Subcutaneous adipose tissue (tissue), 4 donors: ENCODE measurements at places on chromosomes 4 and X. TPM values are rescaled to one million over a fixed set of nuclear protein-coding genes. Genes with fewer than 3 reads are reported as not detected.

VCX gene
- not detected for total RNA-seq

PRSS12 gene
- total RNA-seq, result 1.1 TPM

NIPAL1 gene
- 2.0 TPM for total RNA-seq

MYOZ2 gene
- total RNA-seq, result not detected

SYAP1 gene
- 22.2 TPM for total RNA-seq

TCP11X2 gene
- not detected for total RNA-seq

COL4A5 gene
- 3.4 TPM for total RNA-seq

POU4F2 gene
- not detected for total RNA-seq

RHOH gene
- total RNA-seq, result 2.1 TPM

PCDH11X gene
- not detected for total RNA-seq

GSX2 gene
- total RNA-seq, result not detected

SYNPO2 gene
- total RNA-seq, result 23.1 TPM

PRPS1 gene
- total RNA-seq, result 29.4 TPM

DSPP gene
- not detected for total RNA-seq

ARHGAP36 gene
- total RNA-seq, result not detected

C1GALT1C1 gene
- total RNA-seq, result 41.8 TPM

SORCS2 gene
- 0.65 TPM for total RNA-seq

CCNA2 gene
- total RNA-seq, result 2.0 TPM

TMEM144 gene
- 9.6 TPM for total RNA-seq

ART3 gene
- not detected for total RNA-seq

GNRHR gene
- not detected for total RNA-seq

NUP62CL gene
- total RNA-seq, result not detected

TRAM1L1 gene
- 0.44 TPM for total RNA-seq

SOX3 gene
- not detected for total RNA-seq

VCX3A gene
- total RNA-seq, result not detected

NALF2 gene
- total RNA-seq, result not detected

NUP54 gene
- total RNA-seq, result 36.6 TPM

SLC25A43 gene
- total RNA-seq, result 26.9 TPM

UCP1 gene
- not detected for total RNA-seq

FAM9C gene
- not detected for total RNA-seq

DNASE1L1 gene
- 42.8 TPM for total RNA-seq

IL2 gene
- not detected for total RNA-seq

FAM241A gene
- 20.9 TPM for total RNA-seq

ZCCHC12 gene
- total RNA-seq, result not detected

INPP4B gene
- total RNA-seq, result 26.7 TPM

PABPC1L2A gene
- total RNA-seq, result not detected

PCDH18 gene
- total RNA-seq, result 105 TPM

MAGEA2 gene
- not detected for total RNA-seq

CCSER1 gene
- total RNA-seq, result 16.1 TPM

CDKL2 gene
- total RNA-seq, result not detected

AVPR2 gene
- total RNA-seq, result 13.9 TPM

FAM53A gene
- 3.2 TPM for total RNA-seq

KLHL4 gene
- total RNA-seq, result 1.3 TPM

FGF16 gene
- not detected for total RNA-seq

YY2 gene
- 2.9 TPM for total RNA-seq

RAB33A gene
- 3.6 TPM for total RNA-seq

MAP7D2 gene
- 0.44 TPM for total RNA-seq

BDH2 gene
- 65.8 TPM for total RNA-seq

PABPC5 gene
- total RNA-seq, result 2.8 TPM

XPNPEP2 gene
- total RNA-seq, result 25.0 TPM

CYLC1 gene
- not detected for total RNA-seq

SEC31A gene
- total RNA-seq, result 178 TPM

ZRSR2 gene
- 6.6 TPM for total RNA-seq

F8A2 gene
- total RNA-seq, result 2.0 TPM

OCIAD2 gene
- 7.3 TPM for total RNA-seq

BEX5 gene
- total RNA-seq, result not detected

TAF7L gene
- not detected for total RNA-seq
